Posterior vena cava (tissue), 2 donors: ENCODE measurements at places on chromosomes 2 and 18. TPM values are rescaled to one million over a fixed set of nuclear protein-coding genes. Genes with fewer than 3 reads are reported as not detected.

DNA sequence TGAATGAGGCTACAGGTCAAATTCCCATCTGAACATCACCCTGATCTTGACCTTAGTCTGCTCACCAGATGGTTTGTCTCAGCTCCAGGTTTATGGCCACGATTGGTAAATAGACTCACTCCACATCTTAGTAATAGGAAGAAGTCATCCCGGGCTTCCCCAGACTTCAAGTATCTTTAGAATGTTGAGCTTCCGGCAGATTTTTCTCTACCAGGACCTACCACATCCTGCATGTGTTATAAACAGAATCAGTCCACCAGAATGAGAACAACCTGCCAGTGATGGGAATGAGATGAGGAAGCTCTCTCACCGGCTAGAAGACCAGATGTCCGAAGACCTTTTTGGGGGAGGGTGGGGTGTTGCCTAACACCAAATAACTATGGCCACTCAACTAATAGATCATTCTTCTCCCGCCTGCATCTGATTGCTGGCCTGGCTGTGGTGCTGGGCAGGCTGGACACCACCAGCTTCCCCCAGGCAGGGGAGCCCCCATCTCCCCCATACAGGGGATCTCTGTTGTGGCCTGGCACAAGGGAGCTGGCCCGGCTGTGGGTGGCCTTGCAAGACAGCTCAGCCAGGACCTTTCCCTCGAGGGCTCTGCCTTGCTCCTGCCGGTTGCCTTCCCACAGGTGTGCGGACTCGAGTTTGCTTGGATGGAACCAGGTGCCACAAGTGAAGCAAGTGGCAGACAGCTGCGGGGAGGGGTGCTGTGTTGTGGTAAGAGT, 88.5 kb downstream of the SH3RF3 start:
- DNase-seq: no peak

- DNase-seq: no peak
These were observed 226.9 kb downstream of the MYO3B start for GRCh38 chr2:170404846-170405245.

- no peak for DNase-seq
These were observed 228.1 kb upstream of the RAB6C start for GRCh38 chr2:129751409-129751808.

Gene C2orf72
- total RNA-seq: 0.24 TPM

DNA sequence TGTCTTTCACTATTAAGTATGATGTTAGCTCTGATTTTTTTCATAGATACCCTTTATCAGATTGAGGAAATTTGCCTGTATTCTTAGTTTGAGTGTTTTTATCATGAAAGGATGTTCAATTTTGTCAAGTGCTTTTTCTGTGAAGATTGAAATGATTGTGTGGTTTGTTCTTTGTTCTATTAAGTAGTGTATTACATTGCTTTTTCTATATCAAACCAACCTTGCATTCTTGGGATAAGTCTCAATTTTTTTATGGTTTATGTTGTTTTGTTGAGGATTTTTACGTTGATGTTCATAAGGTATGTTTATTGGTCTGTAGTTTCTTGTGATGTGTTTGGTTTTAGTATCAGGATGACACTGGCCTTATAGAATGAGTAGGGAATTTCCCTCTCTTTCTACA, 19.1 kb downstream of the PDK1 start:
- DNase-seq: no peak

GRCh38 chr2:73728711-73729110, 8.4 kb downstream of the TPRKB start:
- DNase-seq: no peak

DNA sequence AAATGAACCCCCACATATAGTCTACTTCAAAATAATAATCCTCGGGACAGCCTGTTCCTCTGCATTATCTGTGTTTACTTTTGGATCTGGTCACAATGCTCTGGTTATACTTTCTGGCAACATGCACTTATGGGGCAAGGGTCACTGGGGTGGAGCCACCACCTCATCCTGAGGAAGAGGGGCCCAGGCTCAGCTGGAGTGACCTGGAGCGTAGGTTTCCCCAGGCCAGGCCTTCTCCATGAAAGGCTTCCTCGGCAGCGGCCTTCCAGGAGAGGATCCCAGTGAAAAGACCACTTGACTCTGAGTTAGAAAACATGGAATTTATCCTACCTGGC, 237.4 kb downstream of the SETBP1 start:
- DNase-seq: no peak

DNA sequence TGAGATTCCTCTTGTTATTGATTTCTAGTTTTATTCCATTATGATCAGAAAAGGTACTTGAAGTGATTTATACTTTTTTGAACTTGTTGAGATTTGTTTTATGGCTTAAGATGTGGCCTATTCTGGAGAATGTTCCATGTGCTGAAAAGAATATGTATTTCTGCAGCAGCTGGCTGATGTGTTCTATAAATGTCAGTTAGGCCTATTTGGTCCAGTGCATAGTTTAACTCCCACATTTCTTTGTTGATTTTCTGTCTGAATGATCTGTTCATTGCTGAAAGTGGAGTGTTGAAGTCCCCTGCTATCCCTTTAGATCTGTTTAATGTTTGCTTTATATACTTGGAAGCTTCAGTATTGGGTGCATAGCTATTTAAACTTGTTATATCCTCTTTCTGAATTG, 7.1 kb upstream of the OR6B2 start:
- no peak for DNase-seq
